ENCODE measurements at places on chromosomes 12 and 14.

DNA sequence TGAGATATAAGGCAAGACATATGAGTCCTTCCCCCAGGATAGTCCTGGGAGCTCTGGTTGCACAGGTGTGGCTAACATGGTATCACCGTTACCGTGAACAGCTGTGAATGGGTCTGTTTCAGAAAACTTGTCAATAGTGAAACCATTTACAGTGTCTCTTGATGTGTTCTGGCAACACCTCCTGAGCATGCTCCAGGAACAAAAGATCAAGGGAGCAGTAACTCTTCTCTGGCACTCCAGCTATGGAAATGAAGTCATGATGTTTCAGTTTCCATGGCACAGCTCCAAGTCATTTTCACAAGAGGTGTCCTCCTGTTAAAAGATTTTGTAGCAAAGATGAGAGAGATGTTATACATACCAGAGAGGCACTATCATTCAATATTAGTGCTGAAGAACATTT lies 253.7 kb downstream of the SNAPC1 start:
- DNase-seq, result no peak

- no peak for DNase-seq
Observed at GRCh38 chr14:48665077-48665784, 920.9 kb downstream of the RPS29 start.

- DNase-seq, result no peak
Observed at GRCh38 chr14:40122968-40123648, 690.9 kb upstream of the FBXO33 start.

DNA sequence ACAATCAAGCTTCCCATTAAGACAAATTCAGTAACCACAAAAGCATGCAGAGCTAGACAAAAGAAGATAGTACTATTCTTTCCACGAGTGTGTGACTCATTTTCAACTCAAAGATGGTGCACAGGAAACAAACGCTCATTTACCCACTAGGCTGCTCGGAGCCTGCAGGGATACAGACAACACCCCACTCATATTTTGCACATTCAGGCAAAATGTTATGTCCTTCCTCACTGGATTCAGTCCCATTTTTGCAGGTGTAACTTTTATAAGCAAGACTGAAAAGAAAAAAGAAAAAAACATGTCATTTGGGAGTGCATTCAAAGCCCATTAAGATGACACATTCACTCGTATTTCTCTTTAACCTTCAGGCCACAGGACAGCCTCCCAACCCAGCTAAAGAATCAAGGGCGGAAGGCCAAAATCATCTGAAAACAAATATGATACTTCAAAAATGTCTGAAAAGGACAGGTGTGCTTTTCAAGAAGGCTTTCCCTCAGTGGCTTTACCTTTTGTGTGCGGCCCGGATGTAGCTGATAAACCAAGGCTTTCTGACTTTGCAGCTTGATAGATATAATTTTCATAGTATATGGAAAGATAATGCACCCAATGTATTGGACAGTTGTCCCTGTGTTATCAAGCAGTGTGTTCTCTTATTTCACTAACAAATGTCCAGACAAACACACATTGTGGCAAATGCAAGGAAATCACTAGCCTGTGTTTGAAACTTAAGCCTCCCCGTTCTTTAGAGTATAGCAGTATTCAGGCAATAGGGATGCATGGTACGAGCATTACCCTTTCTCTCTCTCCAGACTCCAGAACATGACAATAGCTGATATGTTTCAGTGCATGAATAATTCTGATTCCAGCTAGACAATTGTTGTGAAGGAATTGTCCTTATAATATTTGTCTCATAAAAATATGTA lies 147.8 kb upstream of the KRR1 start:
- no peak for DNase-seq

GRCh38 chr14:101839236-101839635 lies 77.7 kb downstream of the PPP2R5C start:
- no peak for DNase-seq

GRCh38 chr14:34043627-34044372 lies 92.9 kb upstream of the EGLN3 start:
- peak; percentile 37 for DNase-seq

DNA sequence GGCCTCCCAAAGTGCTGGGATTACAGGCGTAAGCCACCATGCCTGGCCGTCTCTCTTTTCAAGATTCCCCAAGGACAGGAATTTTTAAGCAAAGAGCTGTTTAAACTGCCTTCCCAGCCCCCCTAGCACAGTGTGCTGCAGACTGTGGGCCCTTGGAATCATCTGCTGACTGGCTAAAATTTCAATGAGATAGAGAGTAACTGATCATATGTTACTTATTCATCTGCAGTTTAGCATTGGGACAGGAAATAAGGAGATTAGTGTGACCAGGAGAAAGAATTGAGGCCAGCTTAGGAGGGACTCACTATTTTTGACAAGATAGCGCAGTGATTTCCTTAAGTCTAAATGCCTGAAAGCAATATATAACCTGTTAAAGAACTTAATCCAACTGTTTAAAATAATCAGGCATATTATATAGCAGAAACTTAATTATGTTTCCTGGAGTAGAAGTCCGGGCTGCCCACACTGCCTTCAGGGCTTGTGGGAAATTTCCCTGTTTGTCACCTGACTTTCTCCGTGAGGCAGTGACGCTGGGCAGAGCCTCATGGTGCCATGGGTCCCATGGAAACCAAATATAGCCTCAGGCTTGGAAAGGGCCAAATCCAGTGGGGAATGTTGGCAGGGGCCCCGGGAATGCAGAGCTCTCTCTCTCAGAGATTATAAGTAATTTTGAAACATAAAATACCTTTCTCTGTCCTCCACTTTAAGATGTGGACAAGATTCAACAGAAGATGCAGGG lies 22.8 kb upstream of the CEBPE start:
- no peak for DNase-seq

DNA sequence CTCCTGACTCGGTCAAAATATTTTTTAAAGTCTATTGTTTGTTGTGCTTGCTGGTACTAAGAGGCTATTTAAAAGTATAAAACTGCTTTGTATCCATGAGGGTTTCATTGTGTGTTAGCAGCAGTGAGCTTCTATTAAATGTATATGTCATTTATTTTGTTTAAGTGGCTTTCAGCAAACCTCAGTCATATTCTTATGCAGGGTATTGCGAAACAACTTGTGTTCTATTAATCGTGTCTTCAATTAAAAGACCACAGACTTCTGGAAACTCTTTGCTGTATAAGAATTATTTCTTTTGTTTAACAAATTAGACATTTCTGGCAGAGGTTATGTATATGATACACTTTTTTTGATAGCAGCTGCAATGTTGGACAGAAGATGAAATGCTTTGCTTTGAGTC lies 6.5 kb downstream of the IAPP start:
- no peak for DNase-seq

DNA sequence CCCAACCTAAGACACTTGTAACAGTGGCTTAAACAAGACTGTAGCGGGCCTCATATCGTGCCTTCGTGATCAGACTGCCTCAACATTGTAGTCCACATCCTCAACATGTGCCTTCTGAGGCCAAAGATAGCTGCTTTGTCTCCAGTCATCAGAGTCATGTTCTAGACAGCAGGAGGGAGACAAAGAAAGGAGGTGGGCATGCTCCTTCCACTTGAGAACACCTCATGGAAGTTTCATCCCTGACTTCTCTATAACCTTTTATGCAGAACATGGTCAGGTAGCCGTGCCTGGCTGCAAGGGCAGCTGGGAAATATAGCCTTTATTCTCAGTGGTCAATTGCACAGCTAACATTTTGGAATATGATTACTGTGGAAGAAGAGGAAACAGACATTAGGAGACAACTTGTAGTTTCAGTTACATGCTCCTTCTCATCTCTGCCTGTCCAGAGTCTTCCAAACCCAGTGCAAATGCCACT lies 25.3 kb upstream of the DHRS2 start:
- DNase-seq, result no peak
